Renal pelvis (tissue), 12 donors: ENCODE measurements at places on chromosomes 1 and 21. TPM values are rescaled to one million over a fixed set of nuclear protein-coding genes. Genes with fewer than 3 reads are reported as not detected.
A peak's percentile ranks its signal among the peaks of the same experiment; 100 is the strongest.

DNA sequence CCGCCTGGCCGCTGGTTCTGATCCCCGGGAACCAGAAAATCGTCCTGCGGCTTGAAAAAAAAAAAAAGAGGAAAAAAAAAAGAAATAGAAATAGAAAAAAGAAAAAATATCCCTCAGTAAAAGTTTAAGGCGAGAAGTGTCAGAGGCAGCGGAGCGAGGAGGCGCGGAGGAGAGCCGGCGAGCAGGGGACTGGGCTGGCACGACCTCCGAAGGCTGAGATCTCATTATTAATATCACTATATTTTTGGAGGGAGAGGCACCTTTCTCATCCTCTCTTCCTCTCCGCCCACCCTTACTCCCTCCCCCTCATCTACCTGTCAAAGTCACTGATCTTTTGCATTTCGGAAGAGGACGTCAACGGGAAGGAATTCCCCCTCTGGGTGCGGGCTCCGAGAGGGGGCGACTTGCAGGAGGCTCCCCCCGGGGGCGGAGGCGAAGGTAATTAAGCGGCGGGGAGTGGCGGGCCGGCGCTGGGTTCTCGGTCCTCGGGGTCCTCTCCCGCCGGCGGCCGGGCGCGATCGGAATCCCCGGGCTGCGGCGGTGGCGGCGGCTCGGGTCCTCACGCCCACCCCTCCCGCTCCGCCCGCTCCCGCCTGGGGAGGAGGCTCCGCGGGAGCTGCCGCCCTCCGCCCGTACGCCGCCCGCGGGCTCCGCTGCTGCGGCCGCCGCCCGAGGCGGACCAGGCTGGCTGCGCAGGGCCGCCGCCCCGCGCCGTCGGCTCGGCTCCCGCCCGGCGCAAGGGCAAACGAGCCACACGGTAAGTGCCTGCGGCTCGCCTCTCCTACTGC lies at the start of gene NTNG1:
NTNG1 (plus strand) TSS at position 337 of the 788 bp plus-strand sequence.
- peak; percentile 11 for DNase-seq

DNA sequence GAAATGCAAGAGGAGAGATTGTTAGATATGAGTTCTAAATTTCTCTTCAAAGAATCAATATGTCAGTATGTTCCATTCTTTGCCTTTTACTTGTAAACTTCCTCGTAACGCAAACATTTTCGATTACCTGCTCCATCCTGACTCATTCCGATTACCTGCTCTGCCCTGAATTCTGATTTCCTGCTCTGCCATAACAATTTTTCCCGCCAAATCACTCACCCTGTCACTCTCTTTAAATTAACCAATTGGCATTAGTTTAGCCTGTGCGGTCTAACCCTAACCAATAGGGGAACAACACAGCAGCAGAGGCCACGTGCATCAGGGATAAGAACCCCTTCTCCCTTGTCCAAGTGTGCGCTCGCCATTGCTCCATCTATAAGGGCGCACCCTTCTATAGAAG lies 25.0 kb upstream of the CBR3 start:
- DNase-seq, result no peak

GRCh38 chr1:169860750-169861149 lies 32.9 kb downstream of the SCYL3 start:
- no peak for DNase-seq

- DNase-seq, result no peak
These were observed 4.3 kb upstream of the OR2C3 start for GRCh38 chr1:247540581-247540980.

- no peak for DNase-seq
These were observed 157.8 kb upstream of the KAZN start for GRCh38 chr1:14440731-14441130.

GRCh38 chr21:45427331-45428271 lies 22.6 kb downstream of the COL18A1 start:
- no peak for DNase-seq

DNA sequence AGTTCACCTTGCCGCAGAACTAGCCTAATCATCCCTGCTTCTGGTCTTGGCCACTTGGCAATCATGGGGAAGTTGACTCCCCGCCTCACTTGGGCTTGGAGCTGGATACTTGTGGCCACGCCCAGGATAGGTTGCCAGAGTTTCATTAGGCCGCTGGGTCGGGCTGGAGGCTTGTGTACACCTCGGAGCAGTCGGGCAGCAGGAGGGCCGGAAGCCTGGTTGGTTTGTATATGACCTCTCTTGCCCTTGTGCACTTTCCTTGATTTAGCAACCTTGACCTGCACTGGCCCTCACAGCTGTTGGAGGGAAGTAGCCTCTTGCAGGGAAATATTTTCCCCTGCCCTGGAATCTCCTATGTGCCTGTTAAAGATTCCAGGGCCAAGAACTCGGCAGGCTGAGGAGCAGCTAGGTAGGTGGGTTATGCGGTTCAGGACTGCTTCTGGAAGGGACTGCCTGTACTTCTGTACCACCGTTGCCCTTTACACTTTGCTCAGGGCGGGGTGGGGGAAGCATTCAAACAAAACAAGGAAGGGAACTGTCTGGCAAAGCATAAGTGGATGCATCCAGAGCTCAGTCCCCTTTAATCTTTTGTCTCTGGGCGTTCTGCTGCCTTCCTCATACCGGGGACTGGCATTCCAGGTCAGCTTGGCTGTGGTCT lies 83.5 kb downstream of the UCK2 start:
- DNase-seq, result no peak

GRCh38 chr1:12708396-12709090 lies 7.4 kb upstream of the AADACL3 start:
- DNase-seq, result no peak

DNA sequence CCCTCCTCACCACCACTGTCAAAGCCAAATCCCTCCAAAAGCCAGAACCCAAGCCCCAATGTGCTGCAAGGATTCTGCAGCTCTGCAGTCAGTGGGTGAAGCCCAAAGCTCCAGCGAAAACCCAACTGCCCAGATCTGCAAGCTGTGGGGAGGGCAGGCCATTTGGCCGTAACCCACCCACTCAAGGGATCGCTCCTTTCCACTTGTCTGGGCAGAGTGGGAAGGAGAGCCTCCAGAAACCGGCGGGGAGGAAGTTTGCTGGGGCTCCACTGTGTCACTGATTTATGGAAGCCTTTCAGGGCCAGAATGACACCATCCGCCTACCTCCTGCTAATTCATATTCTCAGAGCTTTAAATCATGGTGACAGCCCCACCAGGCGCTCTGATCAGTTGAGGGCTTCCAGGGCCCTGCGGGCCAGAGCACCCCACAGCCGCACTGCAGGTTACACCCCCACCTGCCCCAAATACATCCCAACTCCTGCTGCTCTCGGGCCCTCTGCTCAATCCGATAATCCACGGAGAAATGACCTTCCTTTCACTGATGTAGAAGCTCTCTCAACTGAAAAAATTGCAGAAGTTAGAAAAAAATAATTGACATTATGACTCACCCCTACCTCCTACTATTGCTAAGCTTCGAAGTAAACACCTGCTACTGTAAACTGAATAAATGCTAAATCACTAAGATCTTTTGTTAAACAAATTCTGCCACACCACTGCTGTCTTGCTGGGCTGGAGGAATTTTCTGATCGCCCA lies 40.6 kb upstream of the RAB4A start:
- DNase-seq, result no peak

DNA sequence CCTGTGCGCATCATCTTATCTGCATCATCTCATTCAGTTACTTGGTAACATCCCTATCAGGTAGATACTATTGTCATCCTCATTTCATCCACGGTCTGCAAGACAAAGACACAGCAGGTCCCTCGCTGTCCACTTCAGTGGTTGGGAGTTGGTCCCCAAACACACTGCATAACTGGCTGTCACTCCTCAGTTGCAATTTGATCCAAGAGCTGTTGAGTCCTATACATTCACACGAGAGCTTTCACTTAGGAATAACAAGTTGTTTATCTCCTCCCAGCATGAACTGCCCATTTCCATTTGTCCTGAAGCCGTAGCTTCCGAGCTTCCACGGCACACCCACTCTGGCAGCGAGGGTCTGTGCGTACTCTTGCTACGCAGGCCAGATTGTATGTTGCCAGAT lies 472.0 kb downstream of the CAMTA1 start:
- no peak for DNase-seq

DNA sequence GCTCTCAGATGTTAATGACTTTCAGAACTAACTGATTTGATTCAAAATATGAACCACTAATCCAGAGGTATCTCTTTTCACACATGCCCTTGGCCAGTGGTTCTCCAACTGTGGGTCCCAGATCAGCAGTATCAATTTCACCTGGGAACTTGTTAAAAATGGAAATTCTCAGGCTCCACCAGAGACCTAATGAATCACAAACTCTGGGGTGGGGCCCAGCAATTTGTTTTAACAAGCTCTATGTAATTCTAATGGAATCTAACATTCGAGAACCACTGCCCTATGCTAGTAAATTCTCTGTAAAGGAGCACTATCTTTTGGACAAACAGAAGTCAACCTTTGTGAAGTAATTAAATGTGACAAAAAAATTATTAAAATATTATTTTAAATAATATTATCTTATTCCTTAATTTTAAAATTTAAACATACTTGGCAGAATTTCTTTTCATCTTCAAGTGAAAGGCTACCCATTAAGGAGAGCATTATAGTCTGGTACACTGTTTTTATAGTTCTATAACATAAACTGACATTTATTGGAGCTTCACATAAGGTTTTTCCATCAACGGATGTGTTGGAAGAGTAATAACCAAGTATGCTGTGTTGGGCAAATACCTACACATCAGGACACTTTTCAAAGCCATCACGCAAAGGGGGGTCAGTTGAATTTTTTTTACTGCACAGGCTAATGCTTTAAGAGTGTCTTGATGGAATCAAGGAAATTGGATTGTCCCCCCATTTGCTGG lies 130.4 kb downstream of the LHX4 start:
- no peak for DNase-seq

SGIP1 gene
- polyA plus RNA-seq, result 11.7 TPM

HORMAD1 gene
- polyA plus RNA-seq, result not detected

PLA2G2C gene
- 0.14 TPM for polyA plus RNA-seq

PTPRF gene
- 233 TPM for polyA plus RNA-seq

RBP7 gene
- 18.6 TPM for polyA plus RNA-seq
